CD4-positive, alpha-beta memory T cell (primary cell): ENCODE measurements at places on chromosomes 3 and 15. TPM values are rescaled to one million over a fixed set of nuclear protein-coding genes. Genes with fewer than 3 reads are reported as not detected.
A peak's percentile ranks its signal among the peaks of the same experiment; 100 is the strongest.

GRCh38 chr15:35136321-35137189 is 51.5 kb upstream of the NANOGP8 start:
- H3K4me3 ChIP-seq = no peak overlapping the region
- no peak overlapping the region for H3K27ac ChIP-seq
- no peaks in the 10 kb centered on the region for H3K36me3 ChIP-seq
- no peaks in the 10 kb centered on the region for H3K4me1 ChIP-seq
- no peak for DNase-seq
- no peaks in the 10 kb centered on the region for H3K27me3 ChIP-seq

DNA sequence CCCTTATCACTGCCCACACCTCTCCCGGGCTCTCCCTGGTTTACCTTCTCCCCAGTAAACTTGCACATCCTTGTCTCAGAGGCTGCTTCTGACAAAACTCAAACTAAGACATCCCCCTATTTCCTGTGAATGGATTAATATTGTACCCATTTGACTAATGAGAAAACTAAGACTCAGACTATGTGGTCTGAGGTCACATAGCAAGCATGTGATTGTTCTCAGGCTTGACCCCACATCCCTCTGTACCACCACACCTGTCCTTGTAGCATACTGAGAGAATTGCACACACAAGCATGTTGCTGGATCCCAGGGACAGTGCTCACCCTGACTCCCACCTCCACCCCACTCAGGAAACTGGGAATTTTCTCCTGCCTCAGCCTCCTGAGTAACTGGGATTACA is 90.7 kb upstream of the HES1 start:
- H3K27me3 ChIP-seq = no peaks in the 10 kb centered on the region
- H3K4me1 ChIP-seq = no peaks in the 10 kb centered on the region
- no peak overlapping the region for H3K27ac ChIP-seq
- no peaks in the 10 kb centered on the region for H3K36me3 ChIP-seq
- no peak overlapping the region for H3K4me3 ChIP-seq
- DNase-seq = no peak

GRCh38 chr3:71087143-71088018 is 496.1 kb downstream of the FOXP1 start:
- peak; percentile 90 for DNase-seq
- H3K27ac ChIP-seq = peak overlapping the region; percentile 59
- no peaks in the 10 kb centered on the region for H3K36me3 ChIP-seq
- no peak overlapping the region for H3K4me3 ChIP-seq
- no peaks in the 10 kb centered on the region for H3K27me3 ChIP-seq

DNA sequence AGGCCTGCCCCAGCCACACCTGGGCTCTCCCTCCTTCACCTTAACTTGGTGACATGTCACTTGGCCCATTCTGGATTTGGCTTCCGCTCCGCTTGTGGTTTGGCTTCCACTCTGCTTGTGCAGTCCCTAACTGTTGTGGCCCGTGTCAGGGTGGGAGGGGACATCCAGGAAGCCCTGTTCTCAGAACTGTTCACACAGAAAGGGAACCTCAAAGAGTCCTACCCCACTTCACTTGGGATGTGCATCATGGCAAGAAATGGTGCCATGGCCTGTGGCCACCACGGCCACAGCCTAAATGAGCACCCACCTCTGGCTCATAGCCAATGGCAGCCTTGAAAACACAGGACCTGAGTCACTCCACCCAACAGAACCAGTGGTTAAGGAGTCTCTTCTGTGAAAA is 63.4 kb downstream of the CYP19A1 start:
- no peaks in the 10 kb centered on the region for H3K4me1 ChIP-seq
- no peak for DNase-seq
- H3K27ac ChIP-seq = no peak overlapping the region
- H3K27me3 ChIP-seq = no peaks in the 10 kb centered on the region

DNA sequence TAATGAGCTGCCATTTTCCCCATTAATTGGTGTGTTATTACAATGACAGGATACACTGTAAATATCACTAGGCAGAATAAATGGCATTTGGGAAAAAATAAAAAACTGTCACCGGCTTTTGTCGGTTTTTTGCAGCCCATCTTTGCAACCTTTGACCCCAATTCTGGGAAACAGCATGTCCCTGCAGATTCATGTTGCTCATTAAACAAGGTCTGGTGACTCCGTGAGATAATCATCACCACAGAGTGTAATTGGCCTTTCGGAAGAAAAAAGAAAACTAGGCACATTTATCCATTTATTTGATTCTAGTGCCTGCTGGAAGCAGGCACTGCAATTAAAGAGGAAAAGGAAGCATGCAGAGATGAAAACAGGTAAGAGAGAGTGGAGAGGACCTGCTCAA is 64.5 kb downstream of the TRAT1 start:
- H3K27me3 ChIP-seq = no peaks in the 10 kb centered on the region
- no peaks in the 10 kb centered on the region for H3K4me1 ChIP-seq
- no peak overlapping the region for H3K4me3 ChIP-seq
- no peaks in the 10 kb centered on the region for H3K36me3 ChIP-seq

- no peak for DNase-seq
- H3K27ac ChIP-seq = no peak overlapping the region
- H3K36me3 ChIP-seq = no peaks in the 10 kb centered on the region
- no peak overlapping the region for H3K4me3 ChIP-seq
These were observed 2.7 kb downstream of the ADAMTS7 start for GRCh38 chr15:78808550-78808949.

- no peaks in the 10 kb centered on the region for H3K36me3 ChIP-seq
- H3K4me3 ChIP-seq = no peak overlapping the region
- H3K27me3 ChIP-seq = no peaks in the 10 kb centered on the region
- no peak for DNase-seq
These were observed 559.5 kb upstream of the SEMA6D start for GRCh38 chr15:47157827-47158226.

DNA sequence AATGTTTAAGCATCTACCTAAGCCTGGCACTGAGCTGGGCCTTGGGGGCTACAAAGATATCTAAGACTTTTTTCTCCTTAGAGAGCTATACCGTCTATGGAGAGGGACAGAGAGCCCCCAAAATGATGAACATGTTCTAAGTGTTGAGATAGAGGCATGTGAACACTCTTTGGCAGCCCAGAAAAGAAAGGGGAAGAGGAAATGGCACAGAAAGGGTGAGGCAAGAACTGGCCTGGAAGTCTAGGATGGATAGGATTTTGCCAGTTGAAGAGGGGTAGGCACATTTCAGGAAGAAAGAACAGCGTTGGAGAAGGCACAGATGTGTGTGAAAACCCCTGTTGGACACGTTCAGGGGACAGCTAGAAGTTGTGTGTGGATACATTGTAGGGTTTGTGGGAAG is 276.2 kb upstream of the LRRFIP2 start:
- DNase-seq = no peak
- H3K4me1 ChIP-seq = peaks cover 6% of the 10 kb centered on the region
- H3K4me3 ChIP-seq = no peak overlapping the region
- H3K27me3 ChIP-seq = peaks cover 31% of the 10 kb centered on the region

- no peak for DNase-seq
- no peaks in the 10 kb centered on the region for H3K36me3 ChIP-seq
- H3K4me3 ChIP-seq = no peak overlapping the region
- H3K27ac ChIP-seq = no peak overlapping the region
- no peaks in the 10 kb centered on the region for H3K4me1 ChIP-seq
These were observed 8.9 kb upstream of the SUCNR1 start for GRCh38 chr3:151864423-151865101.

- no peaks in the 10 kb centered on the region for H3K36me3 ChIP-seq
- no peaks in the 10 kb centered on the region for H3K4me1 ChIP-seq
- no peak overlapping the region for H3K4me3 ChIP-seq
- H3K27me3 ChIP-seq = no peaks in the 10 kb centered on the region
- no peak for DNase-seq
- no peak overlapping the region for H3K27ac ChIP-seq
These were observed 151.1 kb upstream of the PRR20G start for GRCh38 chr3:127438951-127439350.

DNA sequence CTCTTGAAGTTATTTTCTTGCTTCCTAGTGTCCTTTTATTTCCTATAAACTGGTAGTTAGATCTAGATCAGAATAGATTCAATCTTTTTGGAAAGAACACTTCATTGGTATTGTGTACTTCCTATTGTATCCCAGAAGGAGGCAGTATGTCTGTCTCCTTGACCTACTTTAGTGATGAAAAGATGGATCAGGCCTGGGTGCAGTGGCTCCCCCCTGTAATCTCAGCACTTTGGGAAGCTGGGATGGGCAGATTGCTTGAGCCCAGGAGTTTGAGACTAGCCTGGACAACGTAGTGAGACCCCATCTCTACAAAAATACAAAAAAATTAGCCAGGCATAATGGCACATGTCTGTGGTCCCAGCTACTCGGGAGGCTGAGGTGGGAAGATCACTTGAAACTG is 12.0 kb downstream of the BSN start:
- H3K36me3 ChIP-seq = no peaks in the 10 kb centered on the region
- no peak for DNase-seq
- H3K27me3 ChIP-seq = no peaks in the 10 kb centered on the region
- H3K4me1 ChIP-seq = no peaks in the 10 kb centered on the region

GRCh38 chr15:101198800-101199199 is 53.0 kb downstream of the CHSY1 start:
- no peaks in the 10 kb centered on the region for H3K36me3 ChIP-seq
- no peak overlapping the region for H3K4me3 ChIP-seq

- no peak for DNase-seq
- H3K4me1 ChIP-seq = no peaks in the 10 kb centered on the region
- H3K4me3 ChIP-seq = no peak overlapping the region
- no peaks in the 10 kb centered on the region for H3K27me3 ChIP-seq
- no peak overlapping the region for H3K27ac ChIP-seq
- no peaks in the 10 kb centered on the region for H3K36me3 ChIP-seq
These were observed 12.3 kb upstream of the LYSMD4 start for GRCh38 chr15:99745370-99746086.

- DNase-seq = no peak
- no peaks in the 10 kb centered on the region for H3K36me3 ChIP-seq
- H3K4me3 ChIP-seq = no peak overlapping the region
- H3K27me3 ChIP-seq = no peaks in the 10 kb centered on the region
- H3K27ac ChIP-seq = no peak overlapping the region
These were observed 98.2 kb downstream of the TMEM108 start for GRCh38 chr3:133136114-133137041.

DNA sequence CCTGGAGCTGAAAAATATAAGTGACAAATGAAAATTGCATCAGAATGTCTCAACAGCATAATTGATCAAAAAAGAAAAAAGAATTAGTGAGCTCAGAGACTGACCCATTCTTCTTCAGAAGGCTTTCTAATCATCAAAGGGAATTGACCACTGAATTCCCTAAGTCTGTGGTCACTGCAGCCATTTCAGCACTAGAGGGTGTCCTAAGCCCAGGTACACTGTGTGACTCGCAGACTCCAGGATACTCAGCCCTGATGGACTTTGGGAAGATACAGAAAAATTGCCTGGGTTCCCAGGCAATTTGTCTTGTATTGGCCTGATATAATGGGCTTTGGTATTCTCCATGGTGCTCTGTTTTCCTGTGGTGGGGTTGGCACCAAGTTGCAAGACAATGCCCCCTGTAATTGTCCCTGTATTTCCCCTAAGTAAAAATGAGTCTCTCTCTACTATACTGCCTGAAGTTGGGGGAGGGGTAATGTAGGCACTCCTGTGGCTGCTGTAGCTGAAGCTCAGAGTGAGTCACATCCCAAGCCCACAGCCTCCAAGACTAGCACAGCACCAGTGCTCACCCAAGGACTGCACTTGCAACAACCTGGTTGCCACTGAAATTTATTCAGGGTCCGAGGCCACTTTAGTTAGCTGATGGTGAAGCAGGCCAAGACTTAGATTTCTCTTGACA is 256.0 kb upstream of the STAC start:
- H3K27ac ChIP-seq = no peak overlapping the region
- no peak for DNase-seq
- no peaks in the 10 kb centered on the region for H3K27me3 ChIP-seq
- no peaks in the 10 kb centered on the region for H3K36me3 ChIP-seq
- H3K4me3 ChIP-seq = no peak overlapping the region
- H3K4me1 ChIP-seq = no peaks in the 10 kb centered on the region

GRCh38 chr3:38647217-38647970 is 2.1 kb downstream of the SCN5A start:
- H3K4me1 ChIP-seq = peaks cover 22% of the 10 kb centered on the region
- no peak overlapping the region for H3K4me3 ChIP-seq
- no peaks in the 10 kb centered on the region for H3K36me3 ChIP-seq
- no peak overlapping the region for H3K27ac ChIP-seq

DNA sequence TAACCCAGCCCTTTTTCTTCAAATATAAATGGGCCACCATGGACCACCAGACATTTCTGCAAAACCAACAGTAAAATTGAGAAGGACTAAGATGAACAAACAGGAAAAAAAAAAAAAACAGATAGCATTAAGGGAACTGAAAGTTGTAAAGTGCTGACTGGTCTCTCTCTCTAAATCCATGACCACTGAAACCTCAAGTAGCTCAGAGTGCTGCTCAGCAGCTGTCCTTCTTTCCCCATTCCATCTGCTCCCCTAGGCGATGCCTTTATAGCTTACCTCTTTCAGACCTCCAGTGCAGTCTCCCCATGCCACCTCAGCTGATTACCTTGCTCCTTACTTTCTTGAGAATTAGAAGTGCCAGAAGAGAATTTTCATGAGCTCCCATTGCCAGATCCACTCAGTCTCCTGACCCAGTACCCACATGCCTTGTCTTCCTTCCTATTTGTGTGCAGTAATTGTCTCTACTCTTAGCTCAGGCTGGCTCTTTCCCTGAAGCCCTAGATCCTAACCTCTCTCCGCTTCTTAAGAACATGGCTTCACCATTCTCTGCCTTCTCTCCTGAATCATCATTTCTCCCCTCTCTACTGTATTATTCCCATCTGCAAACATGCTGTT is 23.9 kb upstream of the XIRP1 start:
- no peaks in the 10 kb centered on the region for H3K27me3 ChIP-seq
- no peak overlapping the region for H3K4me3 ChIP-seq
- no peaks in the 10 kb centered on the region for H3K4me1 ChIP-seq
- H3K36me3 ChIP-seq = no peaks in the 10 kb centered on the region

DNA sequence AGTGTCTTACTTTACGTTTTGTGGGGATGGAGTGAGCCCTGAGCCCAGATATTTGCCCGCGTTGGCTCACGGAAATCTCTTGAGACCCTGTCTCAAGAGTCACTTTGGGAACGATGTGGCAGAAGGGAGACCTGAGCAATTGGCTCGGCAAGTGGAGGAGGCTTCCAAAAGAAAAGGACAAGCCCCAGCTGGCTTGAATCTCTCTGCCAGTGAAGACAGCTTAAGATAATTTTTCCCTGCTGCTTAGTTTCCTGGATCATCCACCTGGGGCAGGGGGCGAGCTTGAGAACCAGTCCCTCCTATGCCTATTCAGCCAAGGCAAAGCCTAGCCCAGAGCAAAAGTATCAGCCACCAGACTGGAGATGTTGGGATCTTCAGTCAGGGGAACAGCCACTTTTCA is 708 bp downstream of the SEC22A start:
- H3K27ac ChIP-seq = peak overlapping the region; percentile 98
- peaks cover 20% of the 10 kb centered on the region for H3K4me1 ChIP-seq
- H3K4me3 ChIP-seq = peak overlapping the region; percentile 82
- H3K27me3 ChIP-seq = no peaks in the 10 kb centered on the region

GRCh38 chr3:46468753-46469600 is 4.3 kb upstream of the LTF start:
- no peaks in the 10 kb centered on the region for H3K36me3 ChIP-seq
- H3K27me3 ChIP-seq = peaks cover 16% of the 10 kb centered on the region
- no peak for DNase-seq
- H3K4me3 ChIP-seq = no peak overlapping the region
- no peaks in the 10 kb centered on the region for H3K4me1 ChIP-seq
- no peak overlapping the region for H3K27ac ChIP-seq

TERC gene
- 15.7 TPM for total RNA-seq

ZIC4 gene
- total RNA-seq = not detected

C3orf20 gene
- 0.38 TPM for total RNA-seq

PLCB2 gene
- 219 TPM for total RNA-seq

ZNF280D gene
- total RNA-seq = 50.1 TPM

SOX14 gene
- total RNA-seq = not detected

PXK gene
- 20.2 TPM for total RNA-seq

DCLK3 gene
- total RNA-seq = not detected

SLC12A1 gene
- total RNA-seq = not detected

TRPM1 gene
- total RNA-seq = not detected

SUSD5 gene
- total RNA-seq = not detected

SLCO3A1 gene
- total RNA-seq = 30.9 TPM
